ENCODE measurements at places on chromosomes 1 and 21. TPM values are rescaled to one million over a fixed set of nuclear protein-coding genes. Genes with fewer than 3 reads are reported as not detected.

Gene GJA4
- polyA plus RNA-seq = 16.3 TPM

Gene KCNJ15
- polyA plus RNA-seq = 233 TPM

Gene FAM163A
- polyA plus RNA-seq = 1.0 TPM

Gene LRRIQ3
- 5.4 TPM for polyA plus RNA-seq

Gene POLR3GL
- polyA plus RNA-seq = 31.9 TPM

Gene FCGR2B
- 0.56 TPM for polyA plus RNA-seq

Gene TEDDM1
- polyA plus RNA-seq = 0.21 TPM

Gene FCRL1
- polyA plus RNA-seq = 0.14 TPM

Gene LCE1E
- polyA plus RNA-seq = not detected

Gene HES3
- polyA plus RNA-seq = not detected

Gene OSCP1
- polyA plus RNA-seq = 22.6 TPM

Gene CD244
- polyA plus RNA-seq = 0.32 TPM

Gene KRTAP13-2
- not detected for polyA plus RNA-seq

Gene DYNLT5
- polyA plus RNA-seq = 3.3 TPM

Gene ETV3
- polyA plus RNA-seq = 25.4 TPM

Gene DIRAS3
- polyA plus RNA-seq = 2.4 TPM

Gene ACTRT2
- polyA plus RNA-seq = not detected

Gene SETSIP
- 1.1 TPM for polyA plus RNA-seq

Gene AMIGO1
- 6.2 TPM for polyA plus RNA-seq

Gene AQP10
- 0.14 TPM for polyA plus RNA-seq

Gene CELA2A
- 0.41 TPM for polyA plus RNA-seq

Gene BSND
- polyA plus RNA-seq = 4.2 TPM

Gene SPATA46
- polyA plus RNA-seq = 5.1 TPM

Gene MAP3K21
- polyA plus RNA-seq = 33.0 TPM

Gene ELF3
- 40.7 TPM for polyA plus RNA-seq

Gene CYYR1
- polyA plus RNA-seq = 57.7 TPM

Gene TEX38
- 0.64 TPM for polyA plus RNA-seq

Gene F13B
- polyA plus RNA-seq = not detected

Gene CD1E
- not detected for polyA plus RNA-seq

Gene RPE65
- polyA plus RNA-seq = 0.31 TPM

Gene DAB1
- polyA plus RNA-seq = 5.3 TPM

Gene SPRR2A
- polyA plus RNA-seq = not detected

Gene B3GALT5
- 1.5 TPM for polyA plus RNA-seq

Gene CAMK2N1
- 84.3 TPM for polyA plus RNA-seq

Gene NTMT2
- not detected for polyA plus RNA-seq

Gene CA6
- 0.17 TPM for polyA plus RNA-seq

Gene RSPO1
- polyA plus RNA-seq = 4.8 TPM

Gene EDN2
- polyA plus RNA-seq = 1.0 TPM

Gene ARTN
- 1.9 TPM for polyA plus RNA-seq

Gene OR6N1
- not detected for polyA plus RNA-seq

Measured in renal cortex interstitium (tissue), 15 donors.